ENCODE measurements at places on chromosomes 12 and 14. TPM values are rescaled to one million over a fixed set of nuclear protein-coding genes. Genes with fewer than 3 reads are reported as not detected.

The NAA25 gene
- total RNA-seq, result 23.9 TPM

The RFX4 gene
- total RNA-seq, result not detected

The SRRM4 gene
- not detected for total RNA-seq

The KIF26A gene
- total RNA-seq, result 15.2 TPM

The KMT2D gene
- 58.5 TPM for total RNA-seq

The VWF gene
- 1,224 TPM for total RNA-seq

The RASAL1 gene
- total RNA-seq, result not detected

The MGP gene
- total RNA-seq, result 65.4 TPM

The ST8SIA1 gene
- 0.09 TPM for total RNA-seq

The PRH2 gene
- total RNA-seq, result not detected
